ENCODE measurements at places on chromosomes 13 and 19.

DNA sequence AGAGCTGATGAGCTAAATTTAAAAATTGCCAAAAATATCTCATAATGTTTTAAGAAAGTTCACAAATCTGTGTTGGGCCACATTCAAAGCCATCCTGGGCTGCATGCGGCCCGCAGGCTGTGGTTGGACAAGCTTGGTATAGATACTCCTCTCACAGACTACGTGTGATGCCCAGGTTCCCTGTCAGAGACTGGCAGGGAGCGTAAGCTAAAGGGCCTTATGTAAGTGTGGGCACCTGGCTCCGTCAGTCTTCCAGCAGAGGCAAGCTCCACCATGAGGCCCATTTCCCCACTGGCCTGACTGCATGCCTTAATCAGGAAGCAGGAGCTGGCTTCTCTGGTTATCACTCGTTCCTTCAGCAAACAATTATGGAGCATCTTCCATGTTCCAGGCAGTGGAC is 200.2 kb downstream of the FOXO1 start:
- DNase-seq, result no peak

DNA sequence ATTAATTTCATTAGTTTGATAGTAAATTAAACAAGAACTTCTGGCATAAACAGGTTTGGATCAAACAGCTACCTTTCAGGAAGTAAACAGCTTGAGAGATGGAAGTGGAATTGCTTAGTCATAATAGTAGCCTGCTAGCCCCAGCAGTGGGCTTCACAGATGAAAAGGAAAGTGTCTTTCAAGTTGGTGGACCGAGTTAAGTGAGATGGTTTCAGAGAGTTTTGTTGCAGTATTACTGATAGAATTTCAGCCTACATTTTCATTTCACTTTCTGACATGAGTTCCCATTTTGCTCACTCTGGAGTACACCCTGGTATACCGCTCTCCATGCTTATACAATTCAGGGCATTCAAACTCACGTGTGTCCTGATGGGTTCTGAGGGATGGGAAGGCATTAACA is 2.0 kb upstream of the PTOV1 start:
- DNase-seq, result no peak

DNA sequence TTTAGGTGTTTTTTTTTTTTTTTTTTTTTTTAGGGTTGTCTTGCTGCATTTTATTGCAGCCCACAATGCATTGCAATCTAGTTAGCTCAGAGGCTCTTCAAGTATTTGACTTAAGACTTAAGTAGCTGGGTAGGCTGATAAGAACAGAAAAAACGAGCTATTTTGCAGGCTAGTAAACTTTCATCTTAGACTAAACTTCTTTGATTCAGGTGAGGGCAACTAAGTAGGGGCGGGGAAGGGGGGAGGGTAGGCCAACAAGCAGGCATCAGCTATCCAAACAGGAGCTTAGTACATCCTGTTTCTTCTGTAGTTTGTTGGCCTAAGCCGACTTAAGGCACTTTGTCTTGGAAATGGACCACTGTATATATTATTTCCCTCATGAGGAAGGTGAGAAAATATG is 4.9 kb upstream of the TDRD3 start:
- DNase-seq, result no peak

DNA sequence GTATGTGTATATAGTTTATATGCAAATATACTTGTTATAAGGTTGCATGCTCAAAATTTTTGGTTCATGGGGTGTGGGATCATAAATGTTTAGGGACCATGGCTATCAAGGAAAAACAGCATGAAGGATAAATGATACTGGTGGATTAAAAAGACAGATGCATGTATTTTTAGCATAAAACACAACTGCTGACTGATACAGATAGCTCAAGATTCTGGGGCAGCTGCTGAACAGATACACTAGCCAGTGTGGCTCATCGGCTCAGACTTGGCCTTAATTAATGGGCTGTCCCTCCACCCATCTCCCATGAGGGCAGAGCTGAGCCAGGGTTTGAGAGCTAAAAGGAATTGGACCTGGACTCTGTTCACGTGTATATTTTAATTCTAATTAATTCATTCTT is 11.4 kb downstream of the ALOX5AP start:
- DNase-seq, result no peak

GRCh38 chr19:18961767-18962620 is 21.0 kb upstream of the HOMER3 start:
- DNase-seq, result no peak

- DNase-seq, result no peak
Measured at GRCh38 chr13:100895651-100896050, 221.1 kb upstream of the TMTC4 start.

- no peak for DNase-seq
Measured at GRCh38 chr19:58332697-58333096, 5.9 kb downstream of the ZSCAN22 start.

DNA sequence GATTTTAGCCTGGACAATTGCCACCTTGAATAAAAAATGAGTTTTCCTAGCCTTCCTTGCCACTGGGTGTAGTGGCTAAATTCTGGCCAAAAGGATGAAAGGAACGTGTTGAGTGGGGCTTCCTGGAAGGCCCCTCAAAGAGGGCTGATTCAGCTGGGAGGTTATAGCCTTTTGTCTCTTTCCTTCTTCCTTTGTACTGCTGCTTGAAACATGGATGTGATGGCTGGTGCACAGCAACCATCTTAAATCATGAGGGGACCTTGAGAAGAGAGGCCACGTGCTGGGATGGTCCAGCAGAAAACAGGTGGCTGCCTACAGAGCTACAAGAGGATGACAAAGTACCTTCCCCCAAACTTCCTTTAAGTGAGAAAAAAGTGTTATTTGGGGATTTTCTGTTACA is 40.0 kb upstream of the GJB6 start:
- DNase-seq, result no peak

DNA sequence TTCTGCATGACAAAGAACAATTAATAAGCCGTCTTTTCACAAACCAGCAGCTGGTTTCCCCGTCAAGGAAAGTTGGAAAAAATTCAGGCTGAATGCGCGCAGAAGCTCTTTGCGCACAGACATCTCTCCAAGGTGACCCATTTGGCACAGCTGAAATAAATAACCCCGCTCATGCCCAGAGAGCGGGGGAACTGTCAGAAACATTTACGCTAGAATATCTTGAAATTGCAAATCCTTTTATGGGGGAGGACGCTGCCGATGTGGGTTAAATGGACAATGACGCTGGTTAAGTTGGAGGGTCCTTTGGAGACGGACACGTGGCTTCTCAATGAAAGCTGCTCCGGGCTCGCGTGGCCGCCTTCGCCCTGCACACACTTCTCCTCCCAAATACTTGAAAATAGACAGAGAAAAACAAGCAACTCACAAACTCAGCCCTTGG is 30.6 kb downstream of the GSX1 start:
- DNase-seq, result no peak

DNA sequence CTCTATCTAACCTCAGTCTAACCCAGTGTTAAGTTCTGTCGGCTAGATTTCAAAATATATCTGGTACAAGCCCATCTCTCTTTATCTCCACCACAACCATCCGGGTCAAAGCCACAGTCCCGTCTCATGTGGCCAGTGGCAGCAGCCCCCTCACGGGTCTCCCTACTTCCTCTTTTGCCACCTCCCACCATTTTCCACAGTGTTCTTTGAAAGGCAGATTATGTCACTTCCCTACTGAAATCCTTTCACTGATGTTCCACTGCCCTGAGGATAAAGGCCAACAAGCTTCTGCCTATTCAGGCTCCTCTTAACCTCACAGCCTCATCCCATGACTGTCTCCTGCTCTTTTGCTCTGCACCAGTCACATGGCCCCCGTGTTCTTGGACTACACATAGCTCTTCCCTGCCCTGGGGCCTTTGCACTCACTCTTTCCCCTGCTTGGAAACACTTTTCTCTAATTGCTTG is 117.2 kb downstream of the UBL3 start:
- no peak for DNase-seq

GRCh38 chr19:33399745-33400681 is 26.5 kb downstream of the CEBPG start:
- no peak for DNase-seq

DNA sequence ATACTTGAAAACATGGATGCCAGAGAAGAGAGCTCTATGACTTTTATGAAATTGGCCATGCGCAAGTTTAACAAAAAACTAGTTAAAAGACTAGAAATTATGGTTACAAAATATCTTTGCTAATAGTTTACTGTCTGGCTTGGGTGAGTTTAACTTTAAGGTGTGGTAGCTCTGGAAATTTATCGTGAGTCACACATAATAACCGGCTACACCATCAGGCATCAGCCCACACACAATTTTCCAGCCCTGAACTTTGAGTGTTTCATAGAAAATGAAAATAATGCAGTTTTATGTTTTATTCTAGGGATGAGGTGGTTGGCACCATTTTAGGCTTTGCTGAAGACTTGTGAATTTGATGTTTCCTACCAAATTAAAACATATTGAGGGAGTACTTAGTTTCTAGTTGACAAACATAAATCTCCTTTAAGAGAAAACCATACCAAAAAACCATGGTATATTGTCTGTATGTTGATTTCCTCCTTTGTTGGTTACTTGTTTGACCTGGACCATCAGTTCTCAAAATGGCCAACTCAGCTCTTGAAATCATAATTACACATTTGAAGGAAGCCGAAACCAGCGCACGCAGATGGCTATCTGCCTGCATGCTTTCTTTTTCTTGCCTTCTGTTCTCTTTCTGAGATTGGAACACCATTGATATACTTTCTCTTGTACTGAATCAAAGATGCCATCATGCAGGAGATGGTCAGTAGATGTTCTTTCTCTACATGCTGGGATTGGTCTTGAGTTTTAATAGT is 125.1 kb downstream of the AKAP11 start:
- DNase-seq, result no peak

DNA sequence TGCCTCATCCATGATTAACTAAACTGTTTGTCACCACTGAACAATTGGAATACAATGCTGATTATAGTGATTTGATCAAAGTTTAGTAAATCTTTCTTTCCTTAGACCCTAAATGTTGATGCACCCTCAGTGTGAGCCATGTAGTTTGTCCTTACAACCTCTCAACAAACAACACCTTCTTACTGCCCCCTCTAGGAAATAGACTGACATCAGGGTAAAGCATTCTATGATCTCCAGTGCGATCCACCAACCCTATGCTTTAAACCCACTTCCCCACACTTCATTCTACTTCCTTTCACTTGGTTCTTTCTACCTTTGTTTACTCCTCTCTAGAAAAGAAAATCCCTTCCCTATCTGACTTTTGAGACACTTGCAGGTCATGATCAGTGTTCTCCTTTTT is 1842.5 kb upstream of the PRR20A start:
- no peak for DNase-seq

- no peak for DNase-seq
Measured at GRCh38 chr13:44756276-44756810, 180.2 kb upstream of the TSC22D1 start.

GRCh38 chr13:77300176-77301037 is 26.5 kb downstream of the MYCBP2 start:
- DNase-seq, result no peak

GRCh38 chr13:112934078-112934477 is 34.9 kb upstream of the MCF2L start:
- DNase-seq, result no peak

DNA sequence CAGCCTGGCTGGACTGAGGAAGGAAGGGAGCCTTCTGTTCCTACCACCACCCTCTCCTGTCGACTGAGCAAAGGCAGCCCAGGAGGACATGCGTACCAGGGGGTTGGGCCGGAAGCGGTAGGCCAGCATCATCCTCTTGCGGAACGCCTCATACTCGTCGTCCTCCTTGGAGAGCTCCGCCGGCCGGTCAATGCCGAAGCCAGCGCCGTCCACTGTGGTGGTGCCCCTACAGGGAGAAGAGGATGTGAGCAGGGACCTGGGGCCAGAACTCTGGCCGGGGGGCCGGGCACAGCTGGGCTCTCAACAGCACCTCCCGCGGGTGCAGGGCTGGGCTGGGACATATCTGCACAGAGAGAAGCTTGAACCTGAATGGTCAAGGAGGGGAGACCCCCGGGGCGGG is 3.8 kb upstream of the TM6SF2 start:
- no peak for DNase-seq

DNA sequence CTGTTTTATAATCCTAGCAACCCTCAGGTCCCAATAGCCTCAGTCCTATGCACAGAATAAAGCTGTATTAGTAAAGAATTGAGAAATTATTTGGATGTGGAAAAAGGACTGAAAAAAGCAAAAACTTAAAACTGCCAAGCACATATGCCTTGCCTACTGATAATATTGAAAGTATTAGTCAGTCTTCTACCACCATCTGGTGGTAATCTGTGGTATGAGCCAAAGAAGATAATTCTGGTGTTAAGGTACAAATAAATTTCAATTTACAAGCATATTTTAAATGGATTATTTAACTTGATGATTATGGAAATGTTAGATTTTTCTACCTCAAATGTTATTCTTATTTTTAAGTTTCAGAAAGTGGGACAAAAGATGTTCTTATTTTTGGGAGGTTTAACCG is 460.3 kb upstream of the KLHL1 start:
- peak; percentile 17 for DNase-seq

DNA sequence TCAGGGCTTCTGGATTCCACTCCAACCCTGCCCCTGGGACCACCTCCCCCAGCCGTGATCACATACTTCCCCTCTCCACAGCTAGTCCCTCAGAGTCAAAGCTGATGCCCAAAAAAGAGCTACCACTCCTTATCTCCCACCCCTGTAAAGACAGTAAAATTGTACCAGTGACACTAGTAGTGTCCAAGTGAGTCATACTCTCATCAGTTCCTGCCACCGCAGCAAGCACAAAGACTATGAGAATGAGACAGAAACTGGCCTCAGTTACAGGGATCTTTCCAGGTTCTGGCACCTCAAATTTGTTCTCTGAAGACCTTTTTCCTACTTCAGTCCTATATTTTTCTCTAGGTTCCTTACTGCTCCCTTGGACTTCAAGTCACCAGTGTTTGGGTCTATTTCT is 144.2 kb downstream of the SPRY2 start:
- DNase-seq, result no peak

- no peak for DNase-seq
Measured at GRCh38 chr19:39865186-39865585, 19.0 kb upstream of the FBL start.

DNA sequence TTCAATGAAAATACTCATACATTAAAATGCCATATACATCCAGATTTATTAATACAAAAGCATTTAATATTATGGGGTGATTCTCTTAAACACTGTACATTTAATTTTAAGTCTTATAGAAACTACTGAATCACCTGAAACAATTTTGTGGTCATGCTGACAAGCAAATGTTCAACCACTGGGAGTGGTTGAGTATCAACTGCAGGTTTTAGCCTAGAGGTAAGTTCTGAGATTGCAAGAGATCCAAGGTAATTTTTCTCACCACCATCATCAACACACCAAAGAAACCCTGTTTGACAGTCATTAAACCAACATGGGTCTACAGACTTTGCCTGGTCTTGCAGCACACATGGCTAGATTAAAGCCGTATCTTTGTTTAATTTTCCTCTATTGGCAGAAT is 196.3 kb downstream of the LHFPL6 start:
- no peak for DNase-seq

All from forelimb muscle (tissue), 1 donor.